ENCODE measurements at places on chromosomes 7 and 10.

DNA sequence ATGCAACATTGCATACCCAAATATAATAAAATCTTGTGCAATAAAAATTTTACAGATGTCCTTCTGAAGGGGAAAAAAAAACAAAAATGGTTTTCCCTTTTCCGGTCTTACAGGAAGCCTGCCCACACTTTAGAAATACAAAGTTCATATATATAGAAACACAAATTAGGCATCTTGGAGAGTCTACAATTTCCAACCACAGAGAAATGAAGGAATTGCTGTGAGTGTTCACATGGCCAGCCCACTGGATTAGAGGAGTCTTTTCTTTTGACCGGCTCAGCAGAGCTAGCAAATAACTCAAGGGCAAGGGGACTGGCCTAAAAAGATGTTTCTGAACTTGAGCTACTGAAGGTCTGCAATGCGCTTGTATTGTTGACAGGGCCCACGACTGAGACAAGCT lies 92.4 kb downstream of the GLI3 start:
- no peak for DNase-seq

GRCh38 chr10:378930-379704 lies 243.9 kb downstream of the ZMYND11 start:
- no peak for DNase-seq

- no peak for DNase-seq
Observed at GRCh38 chr7:95139922-95140321, 184.4 kb downstream of the PON1 start.

DNA sequence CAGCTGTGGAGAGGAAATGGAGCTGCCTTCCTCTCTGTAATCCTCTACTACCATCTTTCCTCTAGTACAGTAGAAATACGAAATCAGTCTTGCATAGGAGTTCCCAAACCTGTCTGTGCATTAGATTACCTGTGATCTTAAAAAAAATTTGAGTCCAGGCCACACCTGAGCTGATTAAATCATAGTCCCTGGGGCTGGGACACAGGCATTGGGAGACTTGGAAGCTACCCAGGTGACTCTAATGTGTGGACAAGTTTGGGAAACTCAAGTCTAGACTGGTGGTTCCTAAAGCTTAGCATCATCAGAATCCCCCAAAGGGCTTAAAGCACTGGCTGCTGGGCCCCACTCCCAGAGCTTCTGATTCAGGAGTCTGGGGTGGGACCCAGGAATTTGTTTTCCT lies 152.7 kb upstream of the GLI3 start:
- DNase-seq: no peak

GRCh38 chr10:121579656-121580055 lies 18.6 kb downstream of the FGFR2 start:
- DNase-seq: no peak

DNA sequence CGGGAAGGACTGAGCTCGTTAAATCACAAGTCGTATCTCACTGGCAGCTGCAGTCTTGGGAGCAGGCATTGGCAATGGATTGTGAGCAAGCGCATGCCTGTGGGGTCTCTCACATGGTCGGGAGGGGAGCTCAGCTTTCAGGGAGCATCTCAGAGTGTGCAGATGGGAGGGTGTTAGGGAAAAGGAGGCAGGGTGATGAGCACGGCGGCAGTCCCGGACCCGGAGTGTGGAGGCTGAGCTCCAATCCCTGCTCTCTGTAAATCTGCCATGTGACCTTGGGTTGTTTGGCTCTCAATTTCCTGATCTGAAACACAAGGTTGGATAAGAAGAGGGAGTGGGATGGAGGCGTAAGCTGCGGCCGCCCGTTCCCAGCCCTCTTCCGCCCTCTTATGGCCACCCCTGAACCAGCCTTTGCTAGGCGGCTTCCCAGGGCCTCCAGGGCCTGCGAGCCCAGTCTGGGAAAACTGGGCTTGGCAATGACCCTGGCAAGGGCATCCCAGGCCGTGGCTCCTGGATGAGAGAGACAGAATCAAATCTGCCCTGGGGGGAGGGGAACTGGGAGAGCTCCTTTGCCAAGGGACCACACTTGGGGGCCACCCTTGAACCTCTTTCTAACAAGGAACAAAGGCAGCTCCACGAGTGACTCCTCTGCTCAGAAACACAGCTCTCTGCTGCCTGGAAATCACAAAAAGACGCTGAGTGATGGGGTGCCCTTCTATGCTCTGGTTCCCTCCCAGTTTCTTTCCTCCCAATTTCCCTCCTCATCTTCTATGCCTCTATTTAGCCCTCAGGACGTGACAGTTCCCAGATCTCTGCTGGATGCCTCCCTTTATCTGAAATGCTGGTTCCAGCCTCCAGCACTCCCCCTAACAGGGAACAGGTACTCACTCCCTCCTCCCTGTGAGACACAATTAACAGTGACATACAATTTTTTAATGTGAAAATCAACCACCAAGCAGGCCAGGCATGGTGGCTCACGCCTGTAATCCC lies 41.7 kb upstream of the LOXL4 start:
- peak; percentile 3 for DNase-seq

- DNase-seq: no peak
Observed at GRCh38 chr7:104529567-104529966, 201.2 kb downstream of the LHFPL3 start.

DNA sequence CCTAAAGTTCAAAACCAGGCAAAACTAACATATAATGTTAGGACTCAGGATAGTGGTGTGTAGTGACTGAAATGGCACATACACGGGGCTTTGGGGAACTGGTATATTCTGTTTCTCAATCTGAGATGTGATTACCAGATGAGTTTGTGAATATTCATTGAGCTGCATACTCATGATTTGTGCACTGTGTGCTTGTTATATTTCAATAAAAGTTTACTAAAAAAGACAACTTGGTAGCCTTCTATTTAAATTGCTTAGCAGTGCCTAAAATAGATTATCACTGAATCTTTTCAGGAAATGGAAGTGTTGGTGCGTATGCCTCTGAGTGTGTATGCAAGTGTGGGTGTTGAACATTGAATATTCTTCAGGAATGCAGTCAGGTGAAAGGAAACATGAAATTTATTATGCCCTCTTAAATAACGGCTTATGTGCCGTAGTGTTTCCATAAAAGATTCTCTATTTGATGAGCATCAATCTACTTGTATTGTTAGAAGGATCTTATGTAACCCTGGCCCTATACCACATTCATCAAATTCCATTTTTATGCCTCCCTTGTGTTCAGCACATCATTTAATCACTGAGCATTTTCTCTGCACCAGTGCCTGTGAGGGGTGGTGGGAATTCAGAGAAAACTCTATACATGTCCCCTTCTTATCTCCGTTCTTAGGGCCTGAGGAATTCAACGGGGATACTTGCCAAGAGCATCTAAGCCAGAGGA lies 82.6 kb upstream of the AUTS2 start:
- no peak for DNase-seq

GRCh38 chr7:113770146-113770738 lies 148.6 kb downstream of the PPP1R3A start:
- no peak for DNase-seq

GRCh38 chr10:100912013-100912604 lies 654 bp upstream of the SLF2 start:
- DNase-seq: no peak

GRCh38 chr10:80526218-80526617 lies 11.5 kb upstream of the SH2D4B start:
- DNase-seq: no peak

- DNase-seq: no peak
Observed at GRCh38 chr7:144378651-144379050, 23.4 kb downstream of the ARHGEF5 start.

DNA sequence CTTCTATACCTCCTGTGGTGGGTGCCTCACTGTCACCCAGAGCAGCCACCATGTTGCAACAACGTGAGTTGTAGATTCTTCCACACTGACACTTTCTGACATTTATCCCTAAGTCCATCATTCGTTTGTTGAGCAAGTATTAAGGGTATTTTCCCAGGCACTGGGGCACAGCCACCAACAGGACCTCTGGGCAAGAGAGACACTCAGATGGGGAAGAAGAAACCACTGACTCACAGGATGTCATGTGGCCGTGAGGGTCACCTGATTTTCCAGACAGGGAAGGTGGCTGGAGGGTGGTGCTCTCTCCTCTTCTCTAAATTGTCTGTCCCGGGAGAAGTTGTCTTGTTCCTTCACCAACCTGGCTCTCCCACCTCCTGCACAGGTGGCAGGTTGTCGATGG lies 51.7 kb upstream of the PPIF start:
- DNase-seq: no peak

DNA sequence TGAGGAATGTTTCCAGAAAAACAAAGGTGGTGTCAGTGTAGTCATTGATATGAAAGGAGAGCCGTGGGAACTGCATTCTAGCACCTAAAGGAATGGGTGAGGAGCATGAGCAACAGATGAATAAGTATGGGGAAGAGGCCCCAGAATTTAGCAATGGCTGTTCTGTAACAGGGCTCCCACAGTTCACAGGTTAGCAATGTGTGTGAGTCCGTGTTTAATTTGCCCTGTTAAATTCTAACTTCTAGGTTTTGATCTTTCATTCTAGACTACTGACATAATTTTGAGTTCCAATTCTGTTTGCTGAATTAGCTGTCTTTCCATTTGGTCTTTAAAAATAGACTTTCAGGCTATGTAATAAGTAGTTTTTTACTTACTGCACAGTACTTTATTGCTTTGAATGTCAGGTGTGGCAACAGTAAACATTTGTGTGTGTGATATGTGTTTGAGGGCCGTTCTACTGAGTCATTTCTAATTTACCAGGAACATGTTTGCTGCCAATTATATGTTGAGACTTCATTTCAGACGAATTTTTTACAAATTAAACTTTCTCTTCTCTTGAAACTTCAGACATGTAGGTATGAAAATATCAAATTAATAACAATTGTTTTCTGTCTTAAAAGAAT lies 8.8 kb downstream of the STK17A start:
- no peak for DNase-seq

GRCh38 chr10:50396491-50397311 lies 145.4 kb upstream of the ASAH2 start:
- peak; percentile 14 for DNase-seq

DNA sequence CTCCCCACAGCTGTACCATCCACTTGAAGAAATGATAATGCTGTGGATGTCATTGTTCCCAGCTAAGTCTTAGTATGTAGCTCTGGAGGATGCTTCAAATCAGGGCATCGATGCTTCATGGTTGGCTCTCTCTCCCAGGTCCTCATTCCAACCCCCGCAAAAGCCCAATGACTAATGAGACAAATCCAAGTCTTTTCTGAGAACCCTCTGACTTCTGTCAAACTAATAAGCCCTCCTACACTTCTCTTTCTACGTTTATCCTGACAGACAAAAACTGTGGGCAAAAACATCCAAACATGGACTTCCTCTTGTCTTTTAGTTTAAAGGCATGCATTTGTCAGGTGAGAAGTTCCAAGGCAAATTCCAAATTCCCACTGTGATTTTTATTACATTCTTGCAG lies 260.4 kb upstream of the TAC1 start:
- no peak for DNase-seq

DNA sequence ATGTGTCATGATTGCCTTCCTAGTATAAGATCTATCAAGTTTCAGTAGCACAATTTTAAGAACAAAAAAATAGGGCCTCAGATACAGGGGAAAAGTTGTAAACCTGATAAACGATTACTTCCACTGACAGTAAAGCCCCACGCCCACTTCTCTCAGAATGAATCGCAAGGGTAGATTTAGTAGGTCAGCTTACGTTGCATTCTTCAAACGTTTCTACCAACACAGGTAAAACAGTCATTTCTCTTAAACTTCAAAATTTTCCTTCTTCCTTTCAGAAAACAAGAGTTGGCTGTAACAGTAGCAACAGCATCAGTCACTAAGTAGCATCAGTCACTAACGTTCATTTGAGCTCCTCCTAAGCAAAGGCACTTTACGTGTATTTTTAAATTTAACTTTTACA lies 221.5 kb downstream of the ADAM12 start:
- DNase-seq: no peak

Data from stimulated activated CD4-positive, alpha-beta T cell treated with anti-CD3 and anti-CD28 coated beads, Interleukin-2, amount 100 ng/mL, for 48 hours (primary cell).